ENCODE measurements at places on chromosomes 1 and 21.

GRCh38 chr1:30977105-30977504 is 68.5 kb upstream of the SDC3 start:
- no peak for DNase-seq

DNA sequence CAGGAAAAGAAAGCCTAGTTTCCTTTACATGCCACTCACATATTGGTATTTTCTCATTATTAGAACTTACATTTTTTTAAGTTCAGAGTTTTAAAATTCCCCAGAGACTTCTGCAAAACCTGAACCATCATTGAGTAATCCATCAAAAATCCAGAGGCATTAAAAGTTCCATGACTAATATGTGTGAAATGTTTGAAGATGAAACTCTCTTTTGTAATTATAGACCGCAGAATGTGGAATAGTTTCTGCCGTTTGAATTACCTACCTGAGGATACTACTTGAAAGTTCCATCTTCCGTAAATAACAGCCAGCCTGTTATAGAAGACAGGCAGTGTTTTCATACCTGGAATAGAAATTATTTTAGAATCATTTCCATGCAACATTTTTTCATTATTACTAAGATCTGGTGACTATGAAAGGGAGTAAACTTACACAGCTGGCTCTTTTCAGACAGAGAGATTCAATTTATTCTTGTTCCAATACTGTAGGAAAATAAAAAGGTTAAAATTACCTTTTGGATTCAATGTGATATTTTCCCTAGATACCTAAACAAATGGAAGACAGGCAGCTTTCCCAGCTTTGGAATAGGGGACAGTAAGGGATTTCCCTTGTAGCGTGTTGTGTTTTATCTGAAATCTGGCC is 131.4 kb downstream of the ST6GALNAC5 start:
- no peak for DNase-seq

DNA sequence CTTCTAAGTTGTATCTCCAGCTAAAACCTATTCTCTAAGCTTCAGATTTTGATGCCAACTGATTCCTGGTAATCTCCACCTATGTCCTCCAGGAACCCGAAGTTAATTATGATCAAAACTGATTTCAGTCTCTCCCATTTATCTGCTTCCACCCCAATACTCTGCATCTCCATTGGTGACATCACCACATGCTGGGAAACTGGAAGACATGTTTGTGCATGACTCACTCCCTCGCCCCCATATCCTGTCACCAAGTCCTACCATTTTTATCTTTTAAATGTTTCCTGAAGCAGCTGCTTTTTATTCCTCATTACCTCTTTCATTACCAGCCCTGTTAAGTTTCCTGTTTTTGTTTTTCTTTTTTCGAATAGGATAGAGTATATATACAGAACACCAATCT is 228.5 kb downstream of the LRRC40 start:
- DNase-seq: no peak

- DNase-seq: no peak
Observed at GRCh38 chr21:43834146-43834905, 30.7 kb upstream of the AGPAT3 start.

DNA sequence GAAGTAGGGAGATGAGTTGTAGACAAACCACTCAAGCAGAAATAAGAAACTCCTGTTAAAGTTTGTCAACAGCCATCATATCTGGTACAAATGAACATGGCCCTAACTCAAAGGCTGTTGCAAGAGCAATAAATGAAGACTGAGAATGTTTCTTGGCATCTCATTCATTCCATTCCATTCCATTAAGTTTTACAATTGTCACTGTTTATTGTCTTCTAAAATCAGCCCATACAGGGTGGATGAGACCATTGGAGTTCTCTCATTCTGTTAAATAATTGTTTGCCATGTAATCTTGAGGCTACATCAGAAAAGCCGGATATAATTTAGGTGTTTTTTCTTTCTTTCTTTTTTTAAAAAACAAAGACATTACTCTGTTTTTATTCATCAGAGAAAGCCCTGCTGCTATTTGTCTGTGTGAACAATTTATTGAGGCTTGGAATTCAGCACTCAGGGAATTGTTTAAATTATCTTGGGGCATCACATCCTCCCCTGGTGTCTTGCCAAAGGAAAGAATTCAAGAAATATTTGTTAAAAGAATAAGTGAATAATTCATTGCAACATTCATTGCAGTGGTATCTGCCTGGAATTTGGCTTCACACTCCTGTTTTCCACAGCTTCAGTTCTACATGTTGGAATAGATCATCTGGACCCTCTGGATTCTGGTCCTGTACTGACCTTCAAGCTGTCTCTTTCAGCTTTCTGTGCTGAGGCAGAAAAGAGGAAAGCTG is 604.5 kb downstream of the PLPP3 start:
- no peak for DNase-seq

DNA sequence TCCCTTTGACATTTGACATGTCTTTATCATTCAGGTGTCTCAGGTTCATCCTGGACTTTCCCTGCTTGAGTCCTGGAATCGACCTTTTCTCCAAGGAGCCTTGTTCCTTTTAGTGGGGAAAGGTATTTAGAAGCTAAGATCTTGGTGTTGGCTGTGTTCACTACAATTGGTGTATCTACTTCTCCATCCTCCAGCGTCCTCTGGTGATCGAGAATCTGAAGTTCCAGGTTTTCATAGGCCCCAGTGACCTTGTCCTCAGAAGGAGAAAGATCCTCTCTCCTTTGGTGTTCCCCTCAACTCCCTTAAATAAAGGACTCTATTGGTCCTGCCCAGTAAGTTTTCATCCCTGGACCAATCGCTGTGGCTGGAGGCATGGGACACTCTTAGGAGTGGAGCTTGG is 22.1 kb downstream of the MROH7 start:
- DNase-seq: no peak
